Stimulated activated CD8-positive, alpha-beta memory T cell treated with anti-CD3 and anti-CD28 coated beads, Interleukin-4, amount 100 ng/mL, for 4 hours (primary cell): ENCODE measurements at places on chromosomes 1 and 21.

DNA sequence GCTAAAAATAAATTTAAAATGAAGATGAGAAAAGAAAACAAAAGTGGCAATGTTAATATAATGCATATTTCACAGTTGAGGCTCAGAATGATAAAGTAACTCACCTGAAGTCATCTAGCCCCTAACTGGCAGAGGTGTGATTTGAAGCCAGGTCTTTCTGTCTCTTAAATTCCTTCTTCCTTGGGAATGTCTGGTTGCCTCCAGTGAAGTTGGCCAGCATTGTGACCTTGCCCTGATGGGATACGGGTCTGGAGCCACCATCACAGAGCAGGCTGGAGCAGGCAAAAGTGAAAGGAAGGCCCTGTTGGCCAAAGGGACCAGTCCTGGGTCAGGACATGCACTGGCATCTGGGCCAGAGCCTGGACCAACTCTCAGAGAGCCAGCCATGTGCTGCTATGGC lies 111.7 kb downstream of the EPHB2 start:
- DNase-seq = no peak

DNA sequence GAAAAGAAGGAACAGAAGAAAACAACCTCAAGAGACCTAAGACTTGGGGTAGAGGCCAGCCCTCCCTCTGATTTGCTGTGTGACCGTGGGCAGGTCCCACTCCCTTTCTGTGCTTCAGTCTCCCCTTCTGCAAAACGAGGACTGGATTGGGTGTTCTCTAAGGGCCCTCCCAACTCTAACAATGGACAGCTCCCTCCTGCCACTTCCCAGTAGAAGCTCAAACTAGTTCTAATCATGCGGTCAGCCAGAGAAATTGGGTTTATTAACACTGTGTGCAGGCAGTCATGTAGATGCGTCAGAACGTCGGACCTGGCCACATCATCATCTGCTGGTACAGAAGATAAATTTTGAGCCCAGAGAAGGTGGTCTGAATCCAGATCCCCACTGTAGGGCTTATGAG lies 1.6 kb upstream of the PADI4 start:
- DNase-seq = no peak

DNA sequence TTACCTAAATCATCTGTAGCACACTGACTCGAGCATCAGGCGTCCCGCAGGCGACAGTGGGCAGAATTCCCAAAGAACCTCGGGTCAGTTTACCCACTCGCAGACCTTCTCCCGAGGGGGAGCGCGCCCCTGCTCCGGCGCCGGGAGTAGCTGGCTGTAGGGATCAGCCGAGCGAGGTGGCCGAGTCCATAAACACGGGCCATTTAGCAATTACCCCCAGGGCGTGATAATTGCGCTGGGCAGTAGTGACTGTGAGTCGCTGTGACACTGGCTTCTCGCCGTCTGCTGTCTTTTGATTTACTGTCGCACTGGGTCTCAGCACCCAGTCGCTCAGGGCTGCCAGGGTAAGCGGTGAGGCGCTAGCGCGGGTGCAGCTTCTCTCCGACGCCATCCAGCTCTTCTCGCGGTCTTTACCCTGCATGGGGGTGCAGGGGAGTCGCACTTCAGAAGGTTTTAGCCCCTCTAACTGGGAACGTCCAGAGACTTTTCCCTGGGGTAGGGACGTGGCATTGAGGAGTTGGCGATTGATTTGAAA lies 16.2 kb downstream of the HLX start:
- DNase-seq = no peak

- no peak for DNase-seq
These were observed 88.8 kb upstream of the IPO9 start for GRCh38 chr1:201740086-201740541.
